Thyroid gland (tissue), 4 donors: ENCODE measurements at places on chromosomes 5 and 9. TPM values are rescaled to one million over a fixed set of nuclear protein-coding genes. Genes with fewer than 3 reads are reported as not detected.

DNA sequence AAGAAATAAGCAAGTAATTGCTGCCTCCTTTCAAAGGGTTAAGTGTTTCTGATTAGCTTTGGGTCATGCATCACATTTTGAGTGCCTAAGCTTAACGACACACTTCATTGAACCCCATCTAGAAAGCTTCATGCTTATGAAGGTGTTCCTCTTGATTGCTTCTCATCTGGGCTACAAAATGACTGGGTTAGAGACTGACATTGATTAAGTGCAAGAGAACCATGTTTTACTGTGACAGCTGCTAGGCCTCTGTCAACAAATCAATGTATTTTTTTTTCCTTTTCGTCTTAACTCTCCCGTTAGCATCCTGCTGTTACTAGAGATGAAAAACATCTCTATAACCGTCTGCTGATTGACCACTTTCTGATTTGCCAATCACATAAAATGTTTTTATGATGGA lies 725.0 kb downstream of the TLE1 start:
- no peak overlapping the region for H3K27ac ChIP-seq
- H3K4me1 ChIP-seq, result no peaks in the 10 kb centered on the region
- no peak overlapping the region for H3K4me3 ChIP-seq
- DNase-seq, result no peak
- no peaks in the 10 kb centered on the region for H3K36me3 ChIP-seq
- H3K27me3 ChIP-seq, result no peaks in the 10 kb centered on the region

GRCh38 chr9:96189995-96190394 lies 112.0 kb downstream of the HSD17B3 start:
- no peaks in the 10 kb centered on the region for H3K27me3 ChIP-seq
- no peaks in the 10 kb centered on the region for H3K36me3 ChIP-seq
- DNase-seq, result no peak
- no peak overlapping the region for H3K4me3 ChIP-seq
- peaks cover 15% of the 10 kb centered on the region for H3K4me1 ChIP-seq

DNA sequence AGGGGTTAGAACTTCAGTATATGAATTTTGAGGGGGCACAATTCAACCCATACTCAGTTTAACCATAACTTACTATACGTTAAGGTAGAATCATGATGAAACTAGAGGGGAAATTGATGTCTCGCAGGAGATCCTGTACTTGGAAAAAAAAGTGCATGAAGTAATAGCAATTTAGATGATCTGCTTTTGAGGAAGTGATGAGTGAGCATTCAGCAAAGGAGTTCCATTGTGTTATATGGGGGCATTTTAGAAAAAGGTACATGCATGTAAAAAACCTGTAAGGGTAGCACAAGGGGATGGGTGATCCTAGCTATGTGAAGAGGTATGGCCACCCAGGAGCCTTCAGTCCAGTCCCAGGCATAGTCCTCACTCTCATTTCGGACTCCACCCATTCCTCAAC lies 14.8 kb upstream of the TMC1 start:
- H3K36me3 ChIP-seq, result no peaks in the 10 kb centered on the region
- no peaks in the 10 kb centered on the region for H3K27me3 ChIP-seq
- peaks cover 3% of the 10 kb centered on the region for H3K4me1 ChIP-seq
- H3K27ac ChIP-seq, result no peak overlapping the region
- no peak overlapping the region for H3K4me3 ChIP-seq

DNA sequence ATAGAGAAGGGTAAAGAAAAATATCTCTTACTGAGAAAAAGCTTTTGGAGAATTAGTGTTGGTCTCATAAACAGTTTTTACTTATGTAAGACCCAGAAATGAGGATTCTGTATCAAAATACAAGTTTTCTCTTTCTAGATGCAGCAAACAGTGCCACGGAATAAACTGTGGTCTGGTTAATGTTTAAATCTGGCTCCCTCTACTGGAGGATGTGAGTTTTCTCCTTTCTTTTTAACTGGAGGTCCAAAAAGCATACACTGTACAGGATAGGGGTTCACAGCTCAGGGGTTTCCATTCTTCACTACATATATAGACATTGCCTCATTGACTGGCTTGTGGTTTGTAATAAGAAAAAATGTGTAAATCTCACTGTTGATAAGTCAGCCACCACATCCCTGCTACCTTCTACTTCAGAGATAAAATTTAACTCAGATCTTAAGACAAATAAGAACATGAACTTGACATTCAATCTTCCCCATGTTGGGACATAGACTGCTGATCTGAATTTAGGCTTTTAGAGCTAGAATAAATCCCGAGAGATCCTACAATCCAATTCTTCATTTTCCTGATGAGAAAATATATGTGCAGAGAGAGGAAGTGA lies 98.9 kb downstream of the CFAP95 start:
- no peak overlapping the region for H3K4me3 ChIP-seq
- H3K27ac ChIP-seq, result no peak overlapping the region
- no peaks in the 10 kb centered on the region for H3K36me3 ChIP-seq
- no peak for DNase-seq
- H3K27me3 ChIP-seq, result no peaks in the 10 kb centered on the region
- no peaks in the 10 kb centered on the region for H3K4me1 ChIP-seq

DNA sequence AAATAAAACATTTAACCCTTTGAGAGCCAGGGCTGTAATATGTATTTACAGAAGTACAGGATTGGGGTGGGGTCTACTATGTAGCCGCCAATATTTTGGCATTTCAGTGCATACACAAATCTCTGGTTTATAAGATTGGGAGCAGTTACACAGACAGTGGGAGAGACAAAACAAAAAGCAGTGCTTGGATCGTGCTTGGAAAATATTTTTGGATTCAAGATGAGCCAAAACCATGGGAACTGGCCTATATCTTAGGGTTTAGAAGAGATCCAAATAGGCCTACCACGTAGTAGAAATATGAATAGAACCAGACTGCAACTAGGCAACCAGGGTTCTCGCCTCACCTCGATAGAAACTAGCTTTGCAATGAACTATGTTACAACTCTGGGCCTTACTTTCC lies 169.6 kb downstream of the SLC12A2 start:
- no peaks in the 10 kb centered on the region for H3K27me3 ChIP-seq
- H3K36me3 ChIP-seq, result no peaks in the 10 kb centered on the region
- H3K4me3 ChIP-seq, result no peak overlapping the region

- H3K27me3 ChIP-seq, result no peaks in the 10 kb centered on the region
- H3K4me3 ChIP-seq, result no peak overlapping the region
- no peak overlapping the region for H3K27ac ChIP-seq
These were observed 23.3 kb upstream of the TRIM14 start for GRCh38 chr9:98142182-98142907.

DNA sequence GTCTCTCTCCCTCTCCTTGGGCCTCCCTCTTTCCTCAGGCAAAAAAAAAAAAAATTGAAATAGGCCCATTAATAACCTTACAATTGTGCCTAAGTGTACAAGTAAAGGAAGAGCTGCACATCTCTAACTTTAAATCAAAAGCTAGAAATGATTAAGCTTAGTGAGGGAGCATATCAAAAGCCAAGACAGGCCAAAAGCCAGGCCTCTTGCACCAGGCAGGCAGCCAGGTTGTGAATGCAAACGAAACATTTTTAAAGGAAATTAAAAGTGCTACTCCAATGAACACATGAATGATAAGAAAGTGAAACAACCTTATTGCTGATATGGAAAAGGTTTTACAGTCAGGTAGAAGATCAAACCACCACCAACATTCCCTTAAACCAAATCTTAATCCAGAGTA lies 383.4 kb downstream of the KIAA0825 start:
- no peak overlapping the region for H3K4me3 ChIP-seq
- H3K4me1 ChIP-seq, result no peaks in the 10 kb centered on the region
- H3K27me3 ChIP-seq, result no peaks in the 10 kb centered on the region
- no peak for DNase-seq
- no peaks in the 10 kb centered on the region for H3K36me3 ChIP-seq

GRCh38 chr5:100595152-100595811 lies 60.1 kb downstream of the FAM174A start:
- H3K27me3 ChIP-seq, result no peaks in the 10 kb centered on the region
- H3K4me1 ChIP-seq, result no peaks in the 10 kb centered on the region
- H3K4me3 ChIP-seq, result no peak overlapping the region

GRCh38 chr9:135882011-135882410 lies 25.3 kb downstream of the CAMSAP1 start:
- no peak overlapping the region for H3K27ac ChIP-seq
- no peak overlapping the region for H3K4me3 ChIP-seq
- no peak for DNase-seq
- no peaks in the 10 kb centered on the region for H3K36me3 ChIP-seq
- H3K4me1 ChIP-seq, result peaks cover 7% of the 10 kb centered on the region

GRCh38 chr5:172637740-172638139 lies 3.3 kb upstream of the NEURL1B start:
- no peaks in the 10 kb centered on the region for H3K27me3 ChIP-seq
- peaks cover 3% of the 10 kb centered on the region for H3K4me1 ChIP-seq
- H3K4me3 ChIP-seq, result no peak overlapping the region
- no peak overlapping the region for H3K27ac ChIP-seq
- no peaks in the 10 kb centered on the region for H3K36me3 ChIP-seq
- DNase-seq, result no peak

DNA sequence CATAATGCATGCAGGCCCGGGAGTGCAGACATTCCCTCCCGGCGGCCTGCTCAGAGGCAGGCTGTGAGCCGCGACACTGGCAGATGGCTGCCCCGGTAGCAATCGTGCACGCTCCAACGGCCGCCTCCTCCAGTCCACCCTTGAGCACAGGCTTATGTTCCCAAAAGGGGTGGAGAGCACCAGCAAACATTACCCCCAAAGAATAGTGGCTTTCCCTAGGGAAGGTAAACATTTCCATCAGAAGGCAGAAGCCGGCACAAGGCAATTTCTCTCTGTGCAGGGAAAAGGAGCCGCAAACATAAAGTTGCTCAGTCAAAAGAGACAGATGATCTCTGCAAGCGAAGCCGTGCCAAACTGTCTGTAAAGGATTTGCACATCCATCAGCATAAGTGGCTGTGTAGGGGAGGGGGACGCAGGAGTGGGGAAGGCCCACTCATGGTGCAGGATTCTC lies 92.5 kb downstream of the SIL1 start:
- peaks cover 50% of the 10 kb centered on the region for H3K4me1 ChIP-seq
- no peaks in the 10 kb centered on the region for H3K36me3 ChIP-seq
- H3K27ac ChIP-seq, result peak overlapping the region; percentile 66
- DNase-seq, result peak; percentile 77

- no peaks in the 10 kb centered on the region for H3K27me3 ChIP-seq
- H3K4me3 ChIP-seq, result no peak overlapping the region
- no peaks in the 10 kb centered on the region for H3K4me1 ChIP-seq
These were observed 68.7 kb upstream of the CTSL start for GRCh38 chr9:87657190-87657589.

- H3K4me1 ChIP-seq, result peaks cover 24% of the 10 kb centered on the region
- H3K4me3 ChIP-seq, result no peak overlapping the region
- no peak for DNase-seq
- peak overlapping the region; percentile 56 for H3K27ac ChIP-seq
- H3K27me3 ChIP-seq, result no peaks in the 10 kb centered on the region
These were observed 103.6 kb downstream of the C9orf152 start for GRCh38 chr9:110104261-110104809.

GRCh38 chr9:76761448-76761847 lies 2.8 kb upstream of the PCA3 start:
- H3K4me3 ChIP-seq, result no peak overlapping the region
- no peaks in the 10 kb centered on the region for H3K36me3 ChIP-seq
- no peaks in the 10 kb centered on the region for H3K4me1 ChIP-seq
- no peaks in the 10 kb centered on the region for H3K27me3 ChIP-seq
- no peak for DNase-seq
- no peak overlapping the region for H3K27ac ChIP-seq

- H3K4me1 ChIP-seq, result no peaks in the 10 kb centered on the region
- H3K36me3 ChIP-seq, result no peaks in the 10 kb centered on the region
- H3K4me3 ChIP-seq, result no peak overlapping the region
- H3K27ac ChIP-seq, result no peak overlapping the region
These were observed 86.7 kb upstream of the SLC30A5 start for GRCh38 chr5:69007163-69007562.

DNA sequence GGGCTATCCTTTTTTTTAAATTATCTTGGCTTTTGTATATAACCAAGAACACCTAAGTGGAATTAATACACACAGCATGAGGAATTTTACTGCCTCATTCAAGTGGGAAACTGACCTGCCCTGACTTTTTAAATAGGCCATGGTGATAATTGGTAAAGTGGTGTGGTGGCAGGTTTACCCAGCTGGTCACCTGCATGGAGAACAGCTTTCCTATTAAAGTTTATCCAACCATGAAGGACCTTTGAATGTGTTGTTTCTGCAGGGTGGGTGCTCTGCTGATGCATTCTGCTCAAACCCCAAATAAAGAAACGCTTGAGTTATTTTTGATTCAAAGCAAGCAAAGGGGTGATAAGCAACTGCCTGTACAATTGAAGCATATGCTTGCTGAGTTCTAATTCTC lies 261.0 kb upstream of the GRIN3A start:
- H3K27ac ChIP-seq, result no peak overlapping the region
- H3K4me3 ChIP-seq, result no peak overlapping the region
- no peaks in the 10 kb centered on the region for H3K27me3 ChIP-seq

GRCh38 chr9:130117816-130118632 lies 54.2 kb upstream of the NCS1 start:
- H3K27me3 ChIP-seq, result no peaks in the 10 kb centered on the region
- DNase-seq, result peak; percentile 55
- H3K27ac ChIP-seq, result peak overlapping the region; percentile 56
- H3K4me3 ChIP-seq, result no peak overlapping the region
- H3K36me3 ChIP-seq, result no peaks in the 10 kb centered on the region
- peaks cover 45% of the 10 kb centered on the region for H3K4me1 ChIP-seq

- peaks cover 10% of the 10 kb centered on the region for H3K4me1 ChIP-seq
- peaks cover 16% of the 10 kb centered on the region for H3K36me3 ChIP-seq
- no peak overlapping the region for H3K27ac ChIP-seq
- no peak for DNase-seq
These were observed 6.1 kb downstream of the SLC31A2 start for GRCh38 chr9:113156880-113157279.

- no peak overlapping the region for H3K27ac ChIP-seq
- no peaks in the 10 kb centered on the region for H3K4me1 ChIP-seq
- H3K4me3 ChIP-seq, result no peak overlapping the region
- H3K27me3 ChIP-seq, result no peaks in the 10 kb centered on the region
- H3K36me3 ChIP-seq, result no peaks in the 10 kb centered on the region
These were observed 151.9 kb downstream of the EBF1 start for GRCh38 chr5:158947846-158948245.

DNA sequence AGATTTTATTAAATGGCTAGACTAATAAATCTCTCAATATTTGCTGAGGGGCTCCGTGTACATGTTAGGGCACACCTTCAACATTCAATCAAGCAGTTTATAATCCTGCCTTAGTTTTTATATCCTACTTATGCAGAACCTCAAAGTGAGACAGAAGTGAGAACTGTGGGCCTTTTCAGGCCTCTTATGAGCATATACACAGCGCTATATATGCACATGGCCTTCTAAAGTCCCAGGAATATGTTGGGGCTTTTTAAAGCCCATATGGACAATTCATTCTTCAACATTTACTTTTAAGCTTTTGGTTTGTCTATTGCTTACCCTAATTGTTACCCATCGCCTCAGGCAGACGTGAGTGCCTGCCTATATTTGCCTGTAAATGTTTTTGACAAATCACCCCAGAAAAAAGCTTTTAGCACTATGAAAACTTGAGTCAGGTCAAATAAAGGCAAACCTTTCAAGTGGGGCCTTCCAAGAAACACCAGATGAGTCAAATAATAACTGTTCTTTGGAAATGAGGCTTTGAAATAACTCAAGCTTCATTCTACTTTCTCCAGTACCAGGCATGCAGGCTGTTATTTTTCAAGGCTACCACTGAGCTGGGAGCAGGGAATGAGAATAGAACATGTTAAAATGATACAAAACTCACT lies 58.2 kb downstream of the ESM1 start:
- H3K36me3 ChIP-seq, result no peaks in the 10 kb centered on the region
- DNase-seq, result no peak
- no peak overlapping the region for H3K27ac ChIP-seq
- H3K27me3 ChIP-seq, result no peaks in the 10 kb centered on the region
- no peak overlapping the region for H3K4me3 ChIP-seq

The AUH gene
- 63.1 TPM for total RNA-seq

The PRRT1B gene
- not detected for total RNA-seq

The FGF10 gene
- 8.4 TPM for total RNA-seq

The LCN15 gene
- total RNA-seq, result not detected

The WWC1 gene
- total RNA-seq, result 80.1 TPM

The GABRG2 gene
- not detected for total RNA-seq

The BICD2 gene
- 26.1 TPM for total RNA-seq

The OTULINL gene
- 6.5 TPM for total RNA-seq

The SLC6A19 gene
- not detected for total RNA-seq

The IL33 gene
- 33.9 TPM for total RNA-seq
